LoVo (cell line): ENCODE measurements at places on chromosomes 6 and 20.

- DNase-seq = no peak
Measured at GRCh38 chr6:2524090-2524489, 226.6 kb downstream of the MYLK4 start.

DNA sequence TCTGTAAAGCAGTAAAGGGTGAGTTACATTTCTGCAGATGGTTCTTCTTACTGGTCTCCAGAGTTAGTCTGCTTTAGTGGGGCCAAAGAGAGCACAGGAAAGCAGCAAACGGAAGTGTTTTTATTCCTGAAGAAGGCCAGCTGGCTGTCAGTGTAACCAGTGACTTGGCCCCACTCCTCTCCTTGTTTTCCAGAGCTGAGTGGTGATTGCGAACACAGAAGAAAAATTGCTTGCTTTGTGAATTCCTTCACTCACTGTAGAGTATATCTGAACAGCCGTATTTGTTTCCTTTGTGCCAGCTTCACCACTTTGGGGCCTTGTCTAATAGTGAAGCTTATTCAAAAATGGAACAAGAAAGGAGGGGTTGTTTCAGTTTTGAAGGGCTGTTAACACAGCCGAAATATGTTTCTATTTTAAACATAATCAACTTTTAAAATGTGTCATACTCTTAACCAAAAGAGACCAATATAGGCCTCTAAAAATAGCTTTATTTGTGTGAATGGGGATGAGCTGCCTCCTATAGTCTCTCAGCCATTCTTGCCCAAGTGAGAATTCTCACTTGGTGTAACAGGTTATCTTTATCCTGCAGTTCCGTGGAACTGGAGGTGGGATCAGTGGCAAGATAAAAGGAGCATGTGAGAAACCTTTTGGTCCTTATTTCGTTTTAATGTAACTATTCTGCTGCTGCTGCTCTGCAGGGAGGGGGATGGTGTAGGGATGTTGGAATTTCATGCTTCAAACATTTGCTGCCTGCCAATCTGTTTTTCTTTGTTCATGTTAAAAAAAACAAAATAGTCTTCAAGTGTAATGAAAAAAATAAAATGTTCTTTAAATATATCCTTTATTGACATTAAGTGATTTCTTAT lies 37.8 kb downstream of the ZC2HC1B start:
- DNase-seq = no peak

- peak; percentile 72 for DNase-seq
Measured at GRCh38 chr6:31401403-31401802, 2.0 kb upstream of the MICA start.

DNA sequence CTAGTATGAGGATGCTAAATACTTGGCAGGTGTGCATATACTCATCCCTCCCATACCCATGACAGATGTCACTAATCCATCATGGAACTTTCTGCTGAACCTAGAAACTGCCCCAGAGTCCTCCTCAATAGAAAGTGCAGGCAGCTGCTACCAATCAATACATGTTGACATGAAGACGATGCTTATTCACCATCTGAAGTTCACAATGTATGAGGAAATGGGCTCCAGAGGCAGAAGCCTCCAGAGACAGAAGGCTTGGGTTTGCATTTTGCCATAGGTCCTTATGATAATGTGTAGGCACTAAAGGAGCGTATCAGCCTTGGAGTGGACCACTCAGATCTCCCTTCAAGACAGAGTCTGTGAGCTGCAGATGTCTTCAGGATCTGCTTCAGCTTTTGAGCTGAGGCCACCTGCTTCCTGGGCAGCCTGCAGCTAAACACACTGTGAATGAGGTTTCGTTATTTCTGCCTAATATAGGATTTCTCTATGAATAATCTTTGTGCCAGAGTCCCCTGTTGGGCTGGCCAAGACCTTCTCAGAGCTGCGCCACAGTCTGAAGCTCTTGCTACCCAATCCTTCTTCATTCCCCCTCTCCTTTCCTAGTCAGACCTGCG lies 7.5 kb upstream of the KIAA1755 start:
- DNase-seq = no peak

- DNase-seq = no peak
Measured at GRCh38 chr6:116066789-116067188, 6.1 kb upstream of the FRK start.

DNA sequence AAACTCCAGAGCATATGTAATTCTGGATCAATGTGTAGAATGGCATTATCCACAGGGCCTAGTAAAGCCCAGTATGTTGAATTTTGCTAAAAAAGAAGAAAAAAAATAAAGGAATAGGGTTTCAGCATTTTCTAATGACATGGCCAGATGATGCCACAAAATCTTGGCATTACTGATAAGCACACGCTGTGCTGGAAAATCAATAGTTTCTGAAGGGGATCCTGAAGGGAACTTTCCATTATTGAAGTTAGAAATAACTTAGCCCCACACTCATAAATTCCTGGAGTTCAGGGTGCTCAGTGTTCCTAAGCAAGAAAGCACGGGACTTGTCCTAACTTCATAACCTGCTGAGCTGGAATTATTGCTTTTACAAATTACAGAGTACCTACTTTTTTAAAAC lies 10.8 kb downstream of the TENT5A start:
- DNase-seq = no peak

GRCh38 chr6:148682990-148683389 lies 63.8 kb upstream of the UST start:
- no peak for DNase-seq

GRCh38 chr6:79377888-79378348 lies 143.4 kb upstream of the HMGN3 start:
- no peak for DNase-seq
